Upper lobe of left lung (tissue), 6 donors: ENCODE measurements at places on chromosomes 13 and 19. TPM values are rescaled to one million over a fixed set of nuclear protein-coding genes. Genes with fewer than 3 reads are reported as not detected.

Gene ZSCAN4
- not detected for total RNA-seq

GRCh38 chr19:16259385-16260159 is 61.9 kb downstream of the AP1M1 start:
- DNase-seq: peak; percentile 86

Gene KIR2DL3
- total RNA-seq: 0.17 TPM

DNA sequence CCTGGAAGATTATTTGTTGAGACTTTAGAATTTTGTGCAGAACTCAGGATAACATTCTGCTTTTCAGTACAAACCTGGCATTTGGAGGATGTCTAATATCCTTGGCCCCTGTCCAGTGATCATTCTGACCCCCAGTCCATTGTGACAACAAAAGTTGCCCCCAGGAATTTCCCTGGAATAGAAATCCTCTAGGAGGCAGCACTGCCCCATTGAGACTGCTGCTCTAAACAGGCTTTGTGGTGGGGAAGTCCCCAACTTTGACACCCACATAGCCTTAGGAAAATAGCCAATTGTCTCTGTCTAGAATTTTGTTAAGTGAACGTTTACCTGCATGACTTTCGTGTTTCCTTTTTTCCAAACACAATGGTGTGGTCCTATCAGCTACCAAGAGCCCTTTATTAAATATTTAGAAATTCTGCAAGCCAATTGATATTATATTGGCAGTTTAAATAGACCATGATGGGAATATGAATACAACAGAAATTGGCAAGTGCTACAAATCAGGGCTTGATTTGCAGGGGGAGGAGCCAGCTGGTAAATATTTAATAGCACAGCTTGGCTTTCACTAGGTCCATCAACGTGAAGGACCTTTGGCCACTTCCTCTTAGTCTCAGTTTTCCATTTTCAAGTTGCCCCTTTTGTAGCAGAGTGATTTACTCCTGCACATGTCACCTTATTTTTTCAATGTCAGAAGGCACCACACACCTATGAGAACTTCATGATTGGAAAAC is 451.7 kb downstream of the EFNB2 start:
- DNase-seq: peak; percentile 58

GRCh38 chr13:76350399-76350798 is 535.8 kb downstream of the KCTD12 start:
- peak; percentile 24 for DNase-seq
